Progenitor cell of endocrine pancreas (in vitro differentiated cells): ENCODE measurements at places on chromosomes 12 and 14. TPM values are rescaled to one million over a fixed set of nuclear protein-coding genes. Genes with fewer than 3 reads are reported as not detected.

- DNase-seq: no peak
These were observed 140.3 kb upstream of the SEL1L start for GRCh38 chr14:81673930-81674329.

- DNase-seq: no peak
These were observed 10.8 kb downstream of the SMIM41 start for GRCh38 chr12:52090291-52090690.

- DNase-seq: no peak
These were observed 6.3 kb upstream of the NPAS3 start for GRCh38 chr14:32932302-32932913.

DNA sequence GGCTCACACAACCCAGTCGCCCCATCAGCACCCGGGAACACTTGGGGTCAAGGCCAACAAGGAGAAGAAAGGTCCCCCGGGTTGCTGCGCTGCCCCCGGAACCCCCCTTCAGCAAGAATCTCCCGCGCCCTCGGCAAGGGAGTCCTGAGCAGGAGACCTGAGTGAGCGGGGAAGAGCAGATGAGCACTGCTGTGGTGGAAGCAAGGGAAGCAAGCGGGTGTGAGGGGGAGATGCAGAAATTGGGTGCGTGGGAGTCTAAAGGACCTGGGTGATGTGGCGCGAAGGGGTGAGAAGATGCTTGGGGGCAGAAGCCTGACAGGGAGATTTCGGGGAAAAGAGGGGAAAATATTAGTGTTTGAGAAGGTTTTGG is 105.5 kb upstream of the PRB2 start:
- no peak for DNase-seq

Gene KRT79
- total RNA-seq: not detected in 2 replicates

Gene FAM90A1
- 0.22 TPM in 1 of 2 replicates, not detected in the other for total RNA-seq

Gene C3AR1
- total RNA-seq: not detected in 2 replicates

Gene UTP20
- 16.3 and 20.3 TPM in 2 replicates for total RNA-seq
